ENCODE measurements at places on chromosomes 16 and 17.
A peak's percentile ranks its signal among the peaks of the same experiment; 100 is the strongest.

- peak; percentile 87 for DNase-seq
These were observed 12.8 kb downstream of the ATPAF2 start for GRCh38 chr17:18025945-18026776.

DNA sequence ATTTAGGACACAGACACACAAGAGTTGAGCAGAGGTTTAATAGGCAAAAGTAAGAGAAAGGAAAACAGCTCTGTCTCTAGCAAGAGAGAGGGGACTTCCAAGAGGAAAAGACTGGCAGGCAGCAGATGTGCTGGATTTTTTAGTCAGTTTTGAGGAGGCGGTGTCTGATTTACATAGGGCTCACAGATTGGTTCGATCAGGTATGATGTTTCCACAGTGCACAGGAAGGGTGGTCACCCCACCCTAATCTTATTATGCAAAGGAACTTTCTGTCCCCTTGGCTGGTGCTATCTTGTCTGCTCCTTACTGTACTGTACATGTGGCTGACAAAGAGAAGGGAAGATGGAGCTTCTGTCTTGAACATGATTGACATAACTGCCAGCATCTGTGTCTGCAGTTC, 25.3 kb downstream of the BFAR start:
- DNase-seq = no peak

GRCh38 chr17:77472468-77473310, 331.9 kb downstream of the SEC14L1 start:
- DNase-seq = peak; percentile 54

DNA sequence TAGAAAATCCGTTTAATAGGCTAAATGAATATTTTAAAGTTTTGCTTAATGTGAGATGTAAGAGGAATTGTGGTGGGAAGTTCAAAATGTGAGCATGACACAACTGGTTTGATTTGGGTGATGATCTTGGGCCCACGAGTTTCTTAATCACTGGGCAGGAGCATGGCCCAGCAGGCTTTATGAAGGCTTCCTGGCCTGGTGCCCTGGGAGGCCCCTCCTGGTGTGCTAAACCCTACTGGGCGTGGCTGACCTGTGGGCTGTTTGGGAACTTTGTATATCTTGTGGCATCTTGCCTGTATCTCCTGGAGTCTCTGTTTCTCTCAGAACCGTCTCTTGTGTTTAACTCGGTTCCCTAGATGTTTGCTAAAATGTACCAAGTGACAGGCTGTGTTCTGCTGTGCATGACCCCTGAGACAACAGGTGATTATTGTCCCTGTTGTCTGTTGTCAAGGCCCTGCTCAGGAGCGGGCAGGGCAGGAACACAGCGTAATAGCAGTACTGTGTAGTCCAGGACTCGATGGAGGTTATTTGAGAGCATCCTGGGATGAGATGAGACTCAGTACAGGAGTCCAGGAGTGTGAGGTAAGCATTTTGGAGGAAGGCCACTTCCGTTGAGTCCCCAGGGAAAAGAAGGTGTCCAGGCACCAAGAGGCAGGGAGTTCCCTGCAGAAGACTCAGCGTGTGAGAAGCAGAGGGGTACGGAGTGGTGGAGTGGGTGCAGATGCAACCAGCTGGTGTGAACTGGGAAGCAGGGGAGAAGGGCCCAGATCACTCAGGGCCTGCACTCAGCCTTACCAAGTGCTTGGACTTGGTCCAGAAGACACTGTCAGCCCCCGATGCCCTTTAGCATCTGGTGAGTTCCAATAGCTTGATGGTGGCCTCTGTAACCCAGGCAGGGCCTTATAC, 48.5 kb downstream of the B9D1 start:
- no peak for DNase-seq

DNA sequence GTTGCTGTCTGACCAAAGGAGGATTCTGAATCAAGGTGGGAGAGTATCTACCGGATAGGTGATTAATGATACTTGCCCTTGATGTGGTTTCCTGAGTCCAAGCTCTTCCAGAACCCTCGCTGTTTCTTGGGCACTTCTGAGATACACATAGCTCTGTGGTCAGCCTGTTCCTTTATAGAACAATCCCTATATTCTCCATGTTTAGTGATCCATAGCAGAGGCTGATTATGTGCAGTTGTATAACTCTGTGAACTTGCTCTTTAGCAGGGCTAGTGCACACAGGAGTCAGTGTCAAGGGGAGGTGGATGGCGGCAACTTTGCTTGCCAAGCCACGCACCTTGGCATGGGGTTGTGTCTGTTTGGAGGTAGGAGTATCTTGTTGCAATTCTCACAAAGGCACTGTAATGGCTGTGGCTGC, 36.1 kb downstream of the ARL4D start:
- no peak for DNase-seq

- no peak for DNase-seq
These were observed 5.0 kb downstream of the ESRP2 start for GRCh38 chr16:68230956-68231355.

DNA sequence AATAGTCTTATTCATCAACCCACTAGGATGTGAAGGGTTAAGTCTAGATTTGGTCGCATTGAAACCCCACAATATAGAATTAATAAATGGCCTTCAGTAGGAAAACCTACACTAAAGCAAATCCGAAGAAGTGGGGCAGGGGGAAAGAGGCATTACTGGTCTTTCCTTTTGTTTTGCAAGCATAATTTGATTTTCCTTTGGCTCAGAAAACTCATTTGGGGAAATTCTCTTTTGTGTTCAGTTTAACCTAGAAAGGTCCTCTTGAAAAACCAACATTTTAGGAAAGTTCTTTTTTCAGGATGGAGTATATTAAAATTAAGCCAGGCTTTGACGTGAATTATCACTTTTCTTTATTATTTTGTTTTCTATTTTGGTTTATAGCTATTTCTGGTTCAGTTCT, 31.7 kb downstream of the ERCC4 start:
- DNase-seq = no peak

DNA sequence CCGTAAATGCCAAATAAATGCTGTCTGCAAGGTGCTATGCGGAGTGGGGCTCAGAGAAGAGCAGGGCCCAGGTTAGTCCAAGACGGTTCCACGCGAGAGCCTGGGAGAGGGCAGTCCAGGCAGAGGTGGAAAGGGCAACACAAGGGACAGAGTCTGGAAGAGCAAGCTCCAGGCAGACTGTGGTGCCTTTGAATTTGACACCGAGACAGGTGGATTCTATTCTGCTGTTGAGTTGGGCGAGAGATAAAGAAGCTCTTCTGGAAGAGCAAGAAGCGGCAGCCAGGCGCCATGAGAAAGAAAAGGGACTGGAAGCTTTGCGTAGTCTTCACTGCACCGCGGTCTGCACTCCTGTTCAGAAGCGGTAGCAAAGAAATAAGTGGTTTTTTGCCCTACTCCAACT, 55.6 kb downstream of the CYTH1 start:
- no peak for DNase-seq

GRCh38 chr16:88468275-88469129, 15.4 kb downstream of the ZFPM1 start:
- DNase-seq = no peak

DNA sequence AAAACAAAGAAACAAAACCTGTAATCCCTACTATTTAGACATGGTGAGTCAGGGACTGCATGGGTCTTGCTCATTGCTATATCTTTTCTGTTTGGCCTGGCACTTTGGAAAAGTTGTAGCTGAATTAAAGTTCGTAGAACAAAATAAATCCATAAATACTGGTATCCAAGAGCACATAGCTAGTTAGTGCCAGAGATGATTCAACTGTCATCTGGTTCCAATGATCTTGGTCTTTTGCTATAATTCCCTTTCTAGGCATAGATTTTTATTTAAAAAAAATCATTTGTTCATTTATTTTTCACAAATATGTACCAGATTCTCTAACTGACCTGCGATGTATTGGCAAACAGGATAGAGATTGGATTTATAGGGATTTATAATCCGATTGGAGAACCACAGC, 1436.1 kb upstream of the GOT2 start:
- no peak for DNase-seq

GRCh38 chr16:66299349-66299748, 67.1 kb upstream of the CDH5 start:
- no peak for DNase-seq

DNA sequence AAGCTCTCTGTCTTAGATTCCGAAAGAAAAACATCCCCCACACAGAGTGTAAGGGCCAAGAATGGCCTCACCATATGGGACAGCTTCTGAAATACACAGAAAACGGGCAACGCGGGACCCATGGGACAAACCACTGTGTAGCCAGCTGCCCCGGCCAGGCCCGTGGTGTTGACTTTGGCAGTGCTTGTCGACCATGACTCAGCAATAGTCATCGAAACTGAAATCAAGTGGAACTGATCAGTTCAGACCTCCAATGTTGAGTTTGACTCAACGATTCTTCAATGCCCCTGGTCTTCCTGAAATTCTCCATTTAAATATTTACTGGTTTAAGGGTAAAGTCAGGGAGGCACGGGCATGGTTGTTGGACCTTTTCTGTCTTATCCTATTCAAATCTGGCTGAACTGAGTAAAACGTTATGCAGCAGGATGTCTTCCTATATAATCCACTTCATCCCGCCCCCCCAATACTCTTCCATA, 27.5 kb downstream of the ZFHX3 start:
- peak; percentile 95 for DNase-seq

DNA sequence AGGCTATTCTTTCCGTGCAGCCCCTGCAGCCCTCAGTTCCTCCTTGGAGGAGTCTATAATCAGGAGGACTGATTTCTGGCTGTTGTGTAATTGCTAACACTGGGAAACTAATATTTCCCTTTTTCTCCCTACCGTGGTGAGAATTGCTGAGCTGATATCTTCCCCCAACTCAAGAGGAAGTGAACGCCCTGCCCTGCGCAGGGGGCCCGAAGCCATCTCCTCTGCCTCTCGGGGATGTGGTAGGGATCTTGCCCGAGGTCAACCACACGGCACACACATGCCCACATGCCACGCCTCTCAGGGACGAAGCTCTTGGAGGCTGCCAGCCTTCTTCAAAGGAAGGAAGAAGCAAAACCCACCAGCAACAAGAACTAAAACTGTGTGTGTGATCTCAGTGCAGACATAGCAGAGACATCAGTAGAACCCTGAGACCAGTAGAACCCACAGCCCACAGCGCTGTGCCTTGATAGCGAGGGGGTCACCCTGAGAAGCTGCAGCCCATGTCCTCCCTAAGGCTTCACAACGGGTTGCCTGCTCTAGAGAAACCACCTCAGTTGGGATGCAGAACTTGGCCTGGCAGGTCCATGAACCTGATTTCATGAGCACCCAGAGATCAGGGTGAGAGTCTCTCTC, 8.9 kb upstream of the ULK2 start:
- no peak for DNase-seq

DNA sequence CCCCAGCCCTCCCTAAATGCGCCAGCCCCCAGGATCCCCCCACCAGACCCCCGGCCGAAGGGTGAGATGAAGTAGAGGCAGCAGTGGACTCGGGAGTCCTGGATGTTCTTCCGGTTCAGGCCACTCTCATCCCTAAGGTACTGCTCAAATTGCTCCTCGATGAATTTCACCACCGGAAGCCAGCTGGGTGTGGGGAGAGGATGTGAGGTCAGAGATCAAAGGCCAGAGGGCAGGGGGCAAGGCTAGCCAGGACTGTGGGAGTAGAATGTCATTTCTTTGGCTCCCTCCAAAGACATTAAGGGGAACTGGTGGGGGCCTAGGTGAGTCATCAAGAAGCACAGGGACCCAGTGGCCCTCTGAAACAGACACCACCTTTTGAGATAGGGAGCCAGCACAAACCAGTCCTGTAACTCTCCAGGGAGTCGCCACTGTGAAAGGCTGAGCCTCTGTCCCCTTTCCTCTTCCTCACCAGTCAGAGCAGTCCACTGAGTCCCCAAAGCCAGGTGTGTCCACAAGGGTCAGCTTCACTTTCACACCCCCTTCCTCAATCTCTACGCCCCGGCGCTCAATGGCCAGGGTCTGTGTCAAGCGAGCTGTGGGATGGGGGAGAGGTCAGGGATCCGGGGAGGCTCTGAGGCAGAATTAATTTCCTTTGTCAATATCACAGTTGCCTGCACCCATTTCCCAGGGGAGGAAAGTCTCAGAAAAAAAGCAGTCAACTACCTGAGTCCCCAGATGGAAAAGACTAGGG, 895 bp downstream of the SEPTIN1 start:
- DNase-seq = no peak
